CD14-positive monocyte (primary cell): ENCODE measurements at places on chromosomes 2 and 18. TPM values are rescaled to one million over a fixed set of nuclear protein-coding genes. Genes with fewer than 3 reads are reported as not detected.

DNA sequence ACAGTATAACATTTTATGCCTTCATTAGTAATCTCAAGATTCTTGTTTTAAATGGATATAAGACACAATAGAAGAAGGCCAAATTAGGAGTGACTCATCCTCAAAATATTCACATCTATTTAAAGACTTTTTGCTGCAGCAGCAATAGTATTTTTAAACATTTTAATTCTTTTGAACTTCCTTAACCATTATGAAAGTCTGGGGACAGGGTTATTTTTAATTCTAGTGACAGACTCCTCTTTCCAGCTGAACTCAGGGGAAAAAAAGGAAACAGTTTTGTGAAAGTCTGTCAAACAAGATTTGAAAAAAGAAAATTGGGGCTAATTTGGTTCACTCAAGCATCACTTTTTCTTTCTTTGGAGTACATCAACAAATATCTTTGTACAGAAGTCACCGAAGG, 541.8 kb downstream of the NUP35 start:
- no peak for DNase-seq

- DNase-seq, result no peak
Observed at GRCh38 chr2:118845522-118846441, 1.7 kb downstream of the EN1 start.

DNA sequence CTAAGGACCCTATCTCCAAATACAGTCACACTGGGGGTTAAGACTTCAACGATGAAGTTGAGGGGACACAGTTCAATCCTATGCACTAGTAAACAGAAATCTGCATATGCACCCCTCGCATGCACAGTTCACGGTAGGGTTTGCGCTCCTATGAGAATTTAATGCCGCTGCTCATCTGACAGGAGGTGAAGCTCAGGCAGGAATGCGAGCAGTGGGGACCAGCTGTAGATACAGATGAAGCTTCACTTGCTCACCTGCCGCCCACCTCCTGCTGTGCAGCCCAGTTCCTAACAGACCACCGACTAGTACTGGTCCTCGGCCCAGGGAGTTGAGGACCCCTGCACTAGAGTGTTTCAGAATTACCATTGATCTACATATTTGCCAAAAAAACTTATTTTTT, 40.0 kb upstream of the FAHD2A start:
- no peak for DNase-seq

DNA sequence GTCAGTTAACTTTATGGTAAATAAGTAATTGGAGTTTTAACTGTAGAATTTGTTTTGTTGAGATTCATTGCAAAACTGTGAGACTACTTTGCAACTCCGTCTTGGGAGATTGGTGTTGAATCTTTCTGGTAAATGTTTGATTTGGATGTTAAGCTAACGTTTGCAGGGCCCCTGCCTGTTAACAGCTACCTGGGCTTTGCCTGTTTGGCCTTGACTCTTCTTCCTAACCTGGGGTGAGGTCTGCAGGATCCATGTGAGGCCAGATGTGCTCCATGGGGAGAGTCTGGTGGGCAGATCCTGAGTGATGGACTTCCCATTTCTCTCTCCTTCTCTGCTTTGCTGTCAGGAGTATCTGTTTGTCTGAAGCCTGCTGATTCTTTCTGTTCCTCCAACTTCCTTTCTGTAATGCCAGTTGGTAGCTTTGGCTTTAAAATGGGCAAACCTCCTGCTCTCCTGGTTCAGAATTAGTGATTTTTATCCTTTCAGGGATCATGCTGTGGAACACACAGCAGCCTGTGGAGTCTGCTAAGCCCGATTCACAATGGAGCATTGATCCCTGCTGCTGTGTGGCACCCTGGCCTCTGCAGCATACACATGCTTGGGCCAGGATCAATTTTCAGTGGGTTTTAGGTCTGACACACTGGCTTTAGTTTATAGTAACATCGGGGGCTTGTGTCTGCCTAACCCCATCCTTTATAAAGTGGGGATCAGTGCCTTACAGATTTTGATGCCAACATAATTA, 36.3 kb downstream of the PTPRM start:
- no peak for DNase-seq

The MPP4 gene
- not detected for polyA plus RNA-seq

The SMCHD1 gene
- 12.7 TPM for polyA plus RNA-seq
